ENCODE measurements at places on chromosomes 12 and 14. TPM values are rescaled to one million over a fixed set of nuclear protein-coding genes. Genes with fewer than 3 reads are reported as not detected.

PTPRO gene
- 2.1 TPM for total RNA-seq

KRT83 gene
- total RNA-seq, result not detected

POTEM gene
- total RNA-seq, result not detected

ALDH1L2 gene
- 3.7 TPM for total RNA-seq

ETFBKMT gene
- total RNA-seq, result 3.2 TPM

NCKAP5L gene
- 16.9 TPM for total RNA-seq

SERPINA10 gene
- total RNA-seq, result not detected

DNAJC22 gene
- total RNA-seq, result 1.8 TPM

RHOJ gene
- 17.7 TPM for total RNA-seq

APOLD1 gene
- total RNA-seq, result 129 TPM

NINJ2 gene
- 28.9 TPM for total RNA-seq

IL22 gene
- not detected for total RNA-seq

NTF3 gene
- not detected for total RNA-seq

TPI1 gene
- 446 TPM for total RNA-seq

CDCA4 gene
- 7.3 TPM for total RNA-seq

GRCh38 chr12:74449872-74450271 lies 87.8 kb upstream of the ATXN7L3B start:
- DNase-seq, result no peak

DNA sequence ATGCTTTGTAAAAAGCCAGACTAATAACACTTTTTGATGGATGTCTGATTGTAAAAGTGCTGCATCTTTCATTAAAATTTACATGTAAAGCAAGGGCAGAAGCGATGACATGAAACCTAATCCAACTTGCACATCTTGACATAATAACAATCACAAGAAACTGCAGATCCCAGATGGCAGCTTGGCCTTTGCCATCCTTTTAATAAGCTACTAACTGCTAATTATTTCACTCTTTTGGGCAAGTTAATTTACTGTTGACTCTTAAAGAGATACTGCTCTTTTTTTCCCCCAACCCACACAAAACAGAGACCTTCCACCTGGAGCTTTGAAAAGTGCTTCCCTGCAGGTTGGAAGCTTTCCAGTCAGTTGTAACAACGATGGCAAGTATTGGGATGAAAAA lies 137.5 kb downstream of the NRXN3 start:
- DNase-seq, result no peak

DNA sequence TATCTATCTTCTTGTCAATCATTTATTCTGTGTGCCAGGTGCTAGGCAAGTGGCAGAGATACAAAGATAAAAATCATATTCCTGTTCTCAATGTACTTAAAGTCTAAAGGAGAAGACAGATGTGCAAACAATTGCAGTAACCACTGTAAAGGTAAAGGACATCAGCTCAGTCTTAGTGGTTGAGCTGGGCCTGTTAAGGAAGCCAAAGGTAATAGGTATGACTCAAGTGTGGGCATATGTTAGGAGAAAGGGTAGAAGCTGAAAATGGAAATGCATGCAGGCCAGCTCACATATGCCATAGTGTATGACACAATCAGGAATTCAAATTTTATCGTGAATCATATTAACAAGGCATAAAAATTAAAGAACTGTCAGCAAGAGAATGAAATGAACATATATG lies 49.8 kb downstream of the FAR2 start:
- no peak for DNase-seq

DNA sequence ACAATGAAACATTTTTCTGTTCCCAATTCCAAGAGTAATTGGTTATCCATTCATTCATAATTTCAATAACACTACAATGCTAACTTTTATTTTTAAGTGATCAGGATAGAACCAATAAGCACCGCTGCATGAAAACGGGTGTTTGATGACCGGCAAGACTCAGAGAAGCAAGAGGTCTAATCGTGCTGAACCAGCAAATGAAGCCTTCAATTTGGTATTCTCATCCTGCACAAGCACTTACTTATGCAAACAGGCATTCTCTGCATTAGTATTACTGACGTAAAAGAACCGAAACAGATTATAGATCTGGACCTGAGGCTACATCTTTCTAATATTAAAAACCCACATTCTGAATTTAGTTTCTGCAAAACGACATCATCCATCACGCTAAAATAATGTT lies 67.7 kb downstream of the RBM19 start:
- DNase-seq, result no peak

DNA sequence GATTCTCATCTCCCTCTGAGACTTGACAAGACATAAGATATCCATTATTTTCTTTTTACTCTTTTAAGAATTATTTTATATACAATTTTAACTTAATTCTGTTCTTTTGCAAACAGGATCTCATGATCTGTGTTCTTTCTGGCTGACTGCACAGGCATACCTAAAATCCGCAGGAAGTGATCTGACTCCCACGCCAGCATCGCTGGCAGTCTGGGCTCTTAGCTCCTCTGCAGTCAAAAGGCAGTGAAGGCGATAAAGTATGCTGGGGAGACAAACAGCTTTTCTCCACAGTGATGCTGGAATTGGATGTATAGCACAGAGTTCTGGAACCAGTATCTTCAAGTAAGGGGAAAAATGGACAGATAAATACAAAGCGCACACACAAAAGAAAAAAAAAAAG lies 52.4 kb downstream of the DICER1 start:
- no peak for DNase-seq

DNA sequence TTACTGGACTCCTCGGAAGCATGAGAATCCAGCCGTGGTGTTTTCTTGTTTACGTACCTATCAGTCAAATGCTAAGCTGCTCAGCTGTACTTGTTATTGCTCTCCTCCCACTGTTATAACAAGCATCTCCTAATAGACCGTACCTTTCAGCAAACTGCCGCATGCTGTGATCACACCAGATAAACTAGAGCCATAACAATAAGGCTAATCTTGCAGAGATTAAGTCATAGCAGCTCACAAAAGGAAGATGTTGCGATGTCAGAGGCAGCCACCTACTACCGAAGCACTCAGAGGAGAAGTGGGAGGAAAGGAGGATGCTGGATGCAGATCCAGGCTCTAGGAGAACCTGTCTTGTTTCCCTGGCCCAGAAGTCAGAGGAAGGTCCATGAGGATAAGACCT lies 196.0 kb downstream of the GALC start:
- no peak for DNase-seq

DNA sequence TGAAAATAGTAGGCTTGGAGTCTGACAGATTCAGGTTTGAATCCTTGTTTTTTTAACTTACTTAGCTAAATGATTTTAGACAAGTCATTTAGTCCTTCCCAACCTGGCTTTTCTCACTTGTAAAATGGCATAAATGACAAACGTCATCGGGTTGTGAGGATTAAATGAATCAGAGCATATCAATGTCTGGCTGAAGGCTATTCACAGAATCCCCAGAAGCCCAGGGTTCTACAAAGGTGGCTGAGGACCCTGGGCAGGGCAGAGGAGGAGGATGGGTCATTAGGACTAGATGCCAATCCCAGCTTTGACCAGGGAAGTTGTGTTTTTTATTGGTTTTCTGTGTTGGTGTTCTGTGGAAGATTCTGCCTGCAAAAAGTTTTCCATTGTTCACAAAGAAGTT lies 7.6 kb upstream of the PTPRB start:
- DNase-seq, result no peak

GRCh38 chr12:127909041-127909440 lies 357.9 kb upstream of the TMEM132C start:
- no peak for DNase-seq

- no peak for DNase-seq
These were observed 94.1 kb downstream of the ANO6 start for GRCh38 chr12:45309836-45310626.

GRCh38 chr14:65794674-65795279 lies 382.2 kb downstream of the FUT8 start:
- DNase-seq, result no peak

DNA sequence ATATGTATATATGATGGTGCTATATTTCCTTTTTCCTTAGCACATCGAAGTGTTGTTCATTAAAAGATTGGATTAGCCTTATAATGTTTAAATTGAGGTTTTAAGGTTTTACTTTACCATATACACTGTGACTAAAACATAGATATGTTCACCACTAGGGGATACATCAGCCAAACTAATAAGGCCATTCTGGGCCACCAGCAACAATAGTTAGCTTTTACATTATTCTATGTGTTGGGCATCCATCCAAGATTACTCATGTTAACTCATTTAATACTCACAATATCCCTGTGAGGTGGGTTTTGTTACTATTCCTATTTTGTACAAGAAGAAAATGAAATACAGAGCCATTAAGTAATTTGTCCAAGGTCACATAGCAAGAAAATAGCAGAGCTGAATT lies 202.6 kb upstream of the AVPR1A start:
- DNase-seq, result no peak

DNA sequence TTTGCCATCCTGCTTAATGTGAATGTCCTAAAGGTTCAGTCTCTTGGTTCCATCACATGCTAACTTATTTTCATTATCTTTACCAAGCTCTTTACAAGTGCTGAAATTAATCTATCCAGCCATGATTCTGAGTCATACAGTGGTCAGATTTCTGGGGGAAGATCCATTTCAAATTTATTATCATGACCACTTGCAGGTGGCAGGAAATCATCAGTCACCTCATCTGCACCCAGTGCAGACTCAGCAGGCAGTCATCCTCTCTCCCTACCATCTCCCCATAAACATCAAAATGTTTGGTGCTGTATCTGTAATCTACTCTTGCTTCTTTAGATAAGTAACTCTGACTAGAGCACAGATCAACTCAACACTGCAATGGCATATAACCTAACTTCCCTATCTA lies 23.5 kb downstream of the ATG14 start:
- DNase-seq, result no peak

- DNase-seq, result no peak
These were observed 33.6 kb downstream of the OR10P1 start for GRCh38 chr12:55670276-55670675.

- no peak for DNase-seq
These were observed 4.5 kb downstream of the USP15 start for GRCh38 chr12:62264706-62265105.

GRCh38 chr14:101853455-101854018 lies 92.0 kb downstream of the PPP2R5C start:
- DNase-seq, result no peak

GRCh38 chr14:27886256-27886655 lies 880.3 kb upstream of the FOXG1 start:
- no peak for DNase-seq

DNA sequence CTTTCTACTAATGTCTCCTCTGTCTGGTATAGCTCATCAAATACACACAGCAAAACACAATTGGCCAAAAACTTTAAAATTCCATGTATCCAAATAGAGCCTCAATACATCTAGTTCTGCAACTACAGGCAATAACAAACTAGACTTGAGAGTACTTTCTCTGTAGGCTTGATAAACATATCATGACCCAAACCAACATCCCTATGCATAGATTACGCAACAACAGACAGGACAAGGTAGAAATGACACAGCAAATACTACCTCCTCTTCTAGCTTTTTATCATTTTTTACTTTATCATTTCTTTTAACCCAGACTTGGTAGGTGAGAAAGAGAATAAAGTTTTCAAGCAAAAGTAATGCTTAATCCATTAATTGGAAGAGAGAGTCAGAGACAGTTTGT lies 41.8 kb downstream of the EML5 start:
- no peak for DNase-seq

DNA sequence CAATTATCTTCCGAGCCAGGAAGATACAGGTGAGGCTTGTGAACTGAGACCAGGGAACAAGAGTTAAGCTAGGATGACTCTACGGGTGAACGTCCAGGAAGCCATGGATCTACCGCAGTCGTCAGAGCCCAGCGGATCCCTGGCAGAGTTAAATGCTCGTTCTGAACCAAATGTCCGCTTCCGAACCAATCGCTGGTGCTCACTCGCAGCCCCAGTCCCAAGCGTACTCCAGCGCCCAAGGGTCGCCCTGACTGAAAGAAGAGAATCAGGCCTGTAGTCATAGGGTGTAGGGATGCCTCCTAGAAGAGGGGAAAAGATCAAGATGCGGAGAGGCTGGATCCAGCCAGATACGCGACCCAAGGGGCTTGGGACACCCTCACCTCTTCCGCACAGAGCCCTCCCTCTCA lies 283 bp downstream of the VIPAS39 start:
- DNase-seq, result no peak

DNA sequence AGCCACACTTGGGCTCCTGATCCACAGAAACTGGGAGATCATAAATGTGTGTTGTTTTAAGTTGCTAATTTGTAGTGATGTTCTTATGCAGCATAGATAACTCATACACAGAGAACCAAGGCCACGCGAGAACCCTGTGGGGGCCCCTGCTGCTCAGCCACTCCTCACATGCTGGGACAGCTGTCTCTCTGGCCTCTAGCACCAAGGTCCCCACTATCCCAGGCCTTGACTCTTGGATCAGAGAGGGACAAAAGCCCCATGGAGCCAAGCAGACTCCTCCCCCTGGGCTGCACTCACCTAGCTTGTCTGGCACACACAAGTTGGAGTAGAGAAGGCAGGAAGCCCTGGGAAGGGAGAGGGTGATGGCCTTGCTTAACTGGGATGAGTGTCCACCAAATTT lies 11.3 kb downstream of the PLD4 start:
- DNase-seq, result no peak

DNA sequence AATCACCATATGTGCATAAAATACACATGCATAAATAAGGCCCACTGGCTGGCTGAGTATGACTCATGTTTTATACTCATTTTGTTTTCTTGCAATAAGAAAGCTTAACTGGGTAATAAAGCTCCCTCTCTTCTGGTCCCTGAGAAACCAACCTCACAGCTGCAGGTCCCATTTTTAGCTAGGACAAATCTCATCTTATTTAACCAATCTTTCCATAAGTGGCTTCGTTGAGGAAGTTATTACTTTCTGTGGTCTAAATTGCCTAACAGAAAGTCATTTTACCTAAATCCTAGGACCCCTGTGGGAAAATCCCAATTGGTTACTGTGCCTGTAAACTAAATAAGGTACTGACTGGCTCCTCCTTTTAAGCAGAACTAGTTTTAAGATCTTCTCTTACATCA lies 232.8 kb upstream of the FBXO33 start:
- DNase-seq, result no peak

DNA sequence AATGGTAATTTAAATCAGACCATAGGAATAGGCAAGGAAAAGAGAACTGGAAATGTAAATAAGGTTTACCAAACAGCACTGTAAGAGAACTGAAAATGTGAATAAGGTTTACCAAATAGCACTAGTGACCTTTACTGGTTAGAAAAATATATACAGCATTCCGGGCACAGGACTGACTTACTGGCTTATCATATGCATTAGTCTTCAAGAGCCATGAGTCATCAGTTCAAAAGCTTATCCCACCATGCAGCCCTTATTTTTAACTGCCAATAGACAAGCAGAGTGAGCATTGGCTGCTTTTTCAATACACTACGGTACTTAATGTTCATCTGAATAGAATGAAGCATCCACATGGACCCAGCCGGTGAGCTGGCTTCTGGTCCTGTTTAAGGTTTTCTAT lies 13.0 kb upstream of the NELL2 start:
- no peak for DNase-seq

- no peak for DNase-seq
These were observed 18.2 kb downstream of the MSI1 start for GRCh38 chr12:120350576-120351350.

All from omental fat pad (tissue), 4 donors.